ENCODE measurements at places on chromosomes 3 and 15. TPM values are rescaled to one million over a fixed set of nuclear protein-coding genes. Genes with fewer than 3 reads are reported as not detected.
A peak's percentile ranks its signal among the peaks of the same experiment; 100 is the strongest.

GRCh38 chr15:59251001-59251845, 44.6 kb downstream of the LDHAL6B start:
- no peak for DNase-seq

DNA sequence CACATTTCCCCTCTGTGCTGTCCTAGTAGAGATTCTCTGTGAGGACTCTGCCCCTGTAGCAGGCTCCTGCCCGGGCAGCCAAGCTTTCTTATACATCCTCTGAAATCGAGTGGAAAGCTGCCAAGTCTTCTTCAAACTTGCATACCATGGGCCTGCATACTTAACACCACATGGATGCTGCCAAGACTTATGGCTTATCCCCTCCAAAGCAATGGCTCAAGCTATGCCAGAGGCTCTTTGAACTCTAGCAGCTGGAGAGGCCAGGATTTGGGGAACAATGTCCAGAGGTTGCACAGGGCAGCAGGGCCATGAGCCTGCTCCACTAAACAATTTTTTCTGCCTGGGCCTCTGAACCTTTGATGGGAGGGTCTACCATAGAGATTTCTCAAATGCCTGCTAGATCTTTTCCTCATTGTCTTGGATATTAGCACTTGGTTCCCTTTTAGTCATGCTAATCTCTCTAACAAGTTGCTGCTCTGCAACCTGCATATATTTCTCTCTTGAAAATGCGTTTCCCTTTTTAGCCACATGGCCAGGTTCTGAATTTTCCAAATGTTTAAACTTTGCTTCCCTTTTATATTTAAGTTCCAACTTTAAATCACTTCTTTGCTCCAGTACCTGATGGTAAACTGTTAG, 6.1 kb upstream of the PLSCR4 start:
- DNase-seq, result no peak

Gene UCN2
- 0.06 TPM for polyA plus RNA-seq

DNA sequence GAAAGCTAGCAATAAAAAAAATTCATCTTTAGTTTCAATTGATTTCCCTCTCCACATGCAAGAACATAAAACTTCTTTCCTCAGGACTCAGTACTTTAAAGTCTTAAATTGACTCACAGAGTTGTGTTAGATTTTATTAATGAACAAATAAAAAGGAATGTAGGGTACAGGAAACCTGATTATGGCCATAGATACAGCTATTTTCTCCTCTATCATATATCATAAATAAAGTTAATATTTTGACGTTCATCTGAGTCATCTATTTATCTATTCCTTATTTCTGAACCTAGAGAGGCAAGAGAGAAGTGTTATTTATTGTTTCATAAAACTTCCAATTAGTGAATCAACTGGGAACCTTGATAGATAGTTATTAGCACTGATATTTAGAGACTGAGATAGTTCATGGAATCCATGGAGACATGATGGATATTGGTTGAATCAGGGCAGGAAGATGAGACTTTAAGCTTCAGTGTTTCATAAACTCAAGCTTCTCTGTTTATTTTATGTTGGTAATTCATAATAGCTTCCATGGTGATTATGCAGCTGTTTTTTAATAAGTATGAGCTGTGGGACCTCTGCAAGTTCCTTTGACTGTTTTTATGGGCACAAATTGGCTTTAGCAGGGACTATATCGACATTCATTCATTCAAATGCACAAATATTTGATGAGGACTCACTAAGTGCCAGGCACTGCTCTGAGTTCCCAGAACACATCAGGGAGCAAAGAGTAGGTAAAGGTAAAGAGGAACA, 143.5 kb upstream of the TGFBR2 start:
- no peak for DNase-seq

- no peak for DNase-seq
Measured at GRCh38 chr3:54356261-54357045, 234.1 kb downstream of the CACNA2D3 start.

DNA sequence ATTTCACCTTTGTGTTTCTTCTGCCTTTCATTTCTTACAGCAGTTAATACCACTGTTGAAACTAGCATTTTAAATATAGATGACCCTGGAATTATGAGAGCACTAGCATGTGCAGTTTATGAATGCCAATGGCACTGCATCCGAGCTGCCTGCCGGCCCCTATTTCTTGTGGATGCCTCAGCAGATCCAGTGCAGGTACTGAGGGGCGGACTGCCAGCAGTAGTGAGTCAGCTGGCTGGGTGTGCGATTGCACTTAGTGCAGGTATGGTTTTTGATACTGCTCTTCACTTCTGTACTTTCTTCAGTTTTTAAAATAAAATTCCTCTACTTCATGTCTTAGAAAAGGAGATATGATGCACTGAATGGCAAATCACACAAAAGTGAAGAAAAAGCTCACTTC, 453.0 kb downstream of the DIPK2A start:
- DNase-seq, result no peak

GRCh38 chr15:95446854-95447253, 883.6 kb upstream of the NR2F2 start:
- no peak for DNase-seq

DNA sequence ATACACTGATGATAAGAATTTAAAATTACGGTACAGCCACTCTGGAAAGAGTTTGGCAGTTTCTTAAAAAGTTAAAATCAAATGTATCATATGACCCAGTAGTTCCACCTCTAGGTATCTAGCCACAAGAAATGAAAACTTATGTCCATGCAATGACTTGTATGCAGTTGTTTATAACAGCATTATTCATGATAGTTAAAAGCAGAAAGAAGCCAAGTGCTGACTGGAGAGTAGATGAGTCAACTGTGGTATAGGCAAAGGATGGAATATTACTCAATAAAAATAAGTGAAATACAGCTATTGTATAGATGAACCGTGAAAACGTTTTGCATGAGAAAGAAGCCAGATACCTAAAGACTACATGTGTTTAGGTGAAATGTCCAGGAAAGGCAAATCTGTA, 14.8 kb downstream of the GPR87 start:
- DNase-seq, result no peak

GRCh38 chr3:71582036-71582611, 1.4 kb downstream of the FOXP1 start:
- peak; percentile 69 for DNase-seq

DNA sequence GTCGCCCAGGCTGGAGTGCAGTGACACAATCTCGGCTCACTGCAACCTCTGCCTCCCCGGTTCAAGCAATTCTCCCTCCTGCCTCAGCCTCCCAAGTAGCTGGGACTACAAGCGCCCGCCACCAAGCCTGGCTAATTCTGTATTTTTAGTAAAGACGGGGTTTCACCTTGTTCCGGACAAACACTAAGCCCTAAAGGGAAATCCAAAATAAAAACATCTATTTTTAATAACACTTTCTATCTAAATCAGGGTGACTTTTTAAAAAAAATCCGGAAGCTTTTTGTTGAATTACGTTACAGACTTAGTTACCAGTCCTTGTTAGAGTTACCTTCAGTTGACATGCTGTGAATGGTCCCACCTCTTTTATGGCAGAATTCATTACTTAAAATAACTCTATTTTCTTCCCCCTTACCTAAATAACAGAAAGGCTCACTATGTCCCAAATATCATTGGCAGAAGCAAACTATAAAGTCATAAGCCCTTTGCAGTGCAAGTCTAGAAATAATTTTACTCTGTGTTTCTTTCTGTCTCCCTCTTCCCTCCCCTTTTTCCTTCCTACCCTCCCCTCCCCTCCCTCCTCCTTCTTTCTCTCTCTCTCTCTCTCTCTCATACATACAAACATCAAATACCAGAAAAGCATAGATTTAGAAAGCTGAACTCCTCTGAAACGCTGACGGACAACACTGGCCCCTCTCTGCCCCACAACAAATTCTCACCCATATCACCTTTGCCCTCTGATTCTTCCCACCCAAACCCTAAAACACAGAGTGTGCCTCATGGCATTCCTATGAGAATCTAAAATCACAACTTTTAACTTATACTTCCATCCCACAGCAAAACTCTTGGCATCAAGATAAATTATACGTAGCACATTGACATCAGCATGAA, 18.3 kb downstream of the THBS1 start:
- no peak for DNase-seq

Gene CHL1
- polyA plus RNA-seq, result 1.0 TPM

DNA sequence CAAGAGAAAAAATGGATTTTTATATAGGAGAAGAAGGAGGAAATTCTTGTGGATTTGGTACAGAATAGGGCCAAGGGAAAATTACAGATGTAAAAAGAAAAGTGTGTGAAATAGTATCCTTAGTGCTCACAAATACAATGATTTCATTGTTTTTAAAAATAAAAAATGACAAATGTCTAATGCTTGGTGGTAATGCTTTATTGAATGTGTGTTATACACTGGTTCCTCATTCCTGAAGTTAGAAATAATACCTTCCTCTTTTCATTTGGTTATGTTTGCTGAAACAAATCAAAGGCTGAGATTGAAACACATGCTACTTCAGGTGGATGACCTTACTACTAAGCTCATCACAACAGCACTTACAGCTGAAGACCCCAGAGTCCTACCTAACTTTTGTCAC, 37.7 kb upstream of the CCR2 start:
- no peak for DNase-seq

GRCh38 chr3:127451321-127451720, 139.2 kb downstream of the TPRA1 start:
- no peak for DNase-seq

- DNase-seq, result no peak
Measured at GRCh38 chr15:72857331-72858063, 73.9 kb upstream of the ADPGK start.

DNA sequence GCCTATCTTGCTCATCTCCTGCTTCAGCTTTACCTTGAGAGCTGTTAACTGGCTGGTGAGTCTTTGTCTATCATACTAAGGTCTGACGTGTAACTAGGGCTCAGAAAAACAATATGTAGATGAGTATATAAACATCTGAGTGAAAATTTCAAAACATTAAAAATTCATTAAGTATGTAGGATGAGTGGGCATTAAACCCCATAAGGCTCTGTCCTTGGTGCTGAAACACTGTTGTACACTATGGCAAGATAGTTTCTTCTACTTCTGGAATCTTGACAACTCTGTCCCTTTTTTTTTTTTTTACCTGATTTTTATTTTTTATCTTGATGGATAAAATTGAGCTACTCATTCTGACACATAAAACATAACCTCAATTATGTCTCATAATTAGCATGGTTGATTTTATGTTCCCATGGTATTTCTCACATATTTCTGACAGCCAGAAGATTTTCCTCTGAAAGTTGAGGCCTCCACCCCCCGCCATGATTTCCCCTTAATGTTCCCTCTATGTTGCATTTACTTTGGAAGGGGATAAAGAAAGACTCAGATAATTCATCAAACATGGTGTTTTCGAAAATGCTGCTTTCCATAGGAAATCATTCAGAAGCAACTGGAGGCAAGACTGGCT, 54.3 kb downstream of the DGKG start:
- no peak for DNase-seq
